ENCODE measurements at places on chromosomes 4 and X.

DNA sequence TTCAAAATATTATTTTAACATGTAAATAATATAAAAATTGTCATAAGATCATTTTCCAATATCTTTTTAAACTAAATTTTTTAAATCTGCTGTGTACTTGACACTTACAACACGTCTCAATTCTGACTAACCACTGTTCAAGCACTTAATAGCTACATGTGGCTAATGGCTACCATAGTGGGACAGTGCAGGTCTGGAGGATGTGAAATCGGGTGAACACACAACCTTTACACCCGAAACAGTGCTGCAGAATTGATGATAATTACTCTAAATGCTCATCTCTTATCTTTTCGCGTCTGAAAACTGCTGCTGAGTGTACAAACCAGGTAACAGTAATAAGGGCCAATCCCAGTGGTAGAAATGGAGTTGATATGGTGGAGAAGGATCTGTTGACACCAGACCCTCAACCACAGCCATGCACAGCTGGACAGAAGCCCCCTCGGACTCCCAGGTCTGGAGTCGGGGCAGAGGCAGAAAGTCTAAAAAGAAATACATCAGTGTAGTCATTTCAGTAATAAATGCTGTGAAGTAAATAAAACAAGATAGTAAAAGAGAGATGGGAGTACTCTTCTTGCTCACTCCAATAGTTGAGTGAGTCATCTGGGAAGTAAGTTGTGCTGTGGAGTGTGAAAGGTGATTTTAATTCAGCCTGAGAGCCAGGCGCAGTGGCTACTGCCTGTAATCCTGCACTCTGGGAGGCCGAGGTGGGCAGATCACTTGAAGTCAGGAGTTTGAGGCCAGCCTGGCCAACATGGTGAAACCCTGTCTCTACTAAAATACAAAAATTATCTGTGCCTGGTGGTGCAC, 150.0 kb downstream of the CBR4 start:
- no peaks in the 10 kb centered on the region for H3K4me1 ChIP-seq
- H3K36me3 ChIP-seq, result no peaks in the 10 kb centered on the region
- H3K27me3 ChIP-seq, result no peaks in the 10 kb centered on the region
- H3K27ac ChIP-seq, result no peak overlapping the region
- DNase-seq, result no peak
- H3K4me3 ChIP-seq, result no peak overlapping the region

DNA sequence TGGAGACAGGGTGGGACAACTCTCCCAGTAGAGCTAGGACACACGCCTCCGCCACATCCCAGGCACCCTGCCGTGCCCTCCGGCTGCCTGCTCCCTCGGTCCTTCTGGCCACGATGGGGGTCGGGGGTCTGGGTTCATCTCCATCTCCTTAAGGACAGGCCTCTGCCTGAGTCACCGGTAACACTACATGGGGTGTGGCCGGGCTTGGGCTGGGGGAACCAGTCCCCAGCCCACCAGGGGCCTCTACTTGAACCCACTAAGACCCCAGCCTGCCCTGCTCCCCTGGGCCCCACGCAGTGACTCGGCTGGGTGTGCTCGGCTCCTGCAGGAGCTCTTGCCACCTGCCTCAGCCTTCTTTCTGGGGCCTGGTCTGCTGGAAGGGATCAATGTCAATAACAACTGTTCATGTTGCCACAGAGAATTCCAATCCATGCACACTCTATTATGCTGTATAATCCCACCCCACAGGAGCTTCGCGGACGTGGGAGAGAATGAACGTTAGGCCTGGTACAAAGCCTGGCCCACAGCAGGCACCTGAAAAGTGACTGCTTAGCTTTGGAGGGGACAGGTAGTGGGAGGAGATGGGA, 177.7 kb upstream of the PSAPL1 start:
- no peaks in the 10 kb centered on the region for H3K36me3 ChIP-seq
- no peaks in the 10 kb centered on the region for H3K4me1 ChIP-seq
- H3K27me3 ChIP-seq, result no peaks in the 10 kb centered on the region
- no peak overlapping the region for H3K27ac ChIP-seq

- no peaks in the 10 kb centered on the region for H3K27me3 ChIP-seq
- no peaks in the 10 kb centered on the region for H3K4me1 ChIP-seq
- no peaks in the 10 kb centered on the region for H3K36me3 ChIP-seq
- H3K27ac ChIP-seq, result no peak overlapping the region
Observed at GRCh38 chrX:56784666-56785065, 55.6 kb downstream of the NBDY start.

DNA sequence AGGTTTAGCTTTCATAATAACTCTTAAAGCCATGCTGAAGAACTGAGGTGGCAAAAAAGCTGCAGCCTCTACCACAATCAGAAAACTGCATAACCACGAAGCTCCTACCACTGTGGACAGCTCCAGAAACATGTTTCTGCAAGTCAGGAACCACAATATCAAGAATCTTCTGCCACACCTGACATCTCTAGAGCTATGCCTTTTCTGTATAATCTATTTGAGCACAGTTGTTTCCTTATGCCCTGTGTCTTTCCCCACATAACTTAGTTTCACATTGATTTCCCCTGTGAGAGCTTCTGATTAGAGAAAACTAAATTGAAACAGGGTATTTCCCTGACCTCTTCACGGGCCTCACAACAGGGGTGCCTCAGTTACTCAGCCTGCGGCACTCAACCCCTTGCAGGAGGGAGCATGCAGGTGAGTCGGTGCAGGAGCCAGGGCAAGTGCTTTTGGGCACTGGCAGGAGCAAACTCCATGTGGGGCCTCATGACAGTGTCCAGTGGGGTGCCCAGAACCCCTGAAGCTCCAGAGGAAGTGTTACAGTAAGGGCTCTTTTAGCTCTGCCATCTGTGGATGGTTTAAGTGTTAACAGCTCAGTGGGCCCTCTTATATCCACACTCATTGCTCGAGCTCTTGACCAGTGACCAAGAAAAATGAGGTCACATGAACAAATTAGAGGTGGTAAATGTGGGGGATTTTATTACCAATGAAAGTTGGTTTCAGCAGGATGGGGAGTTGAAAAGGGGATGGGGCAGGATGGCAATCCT, 132.8 kb upstream of the BMP3 start:
- no peaks in the 10 kb centered on the region for H3K4me1 ChIP-seq
- H3K4me3 ChIP-seq, result no peak overlapping the region
- H3K27ac ChIP-seq, result no peak overlapping the region
- no peaks in the 10 kb centered on the region for H3K36me3 ChIP-seq
- DNase-seq, result no peak
- no peaks in the 10 kb centered on the region for H3K27me3 ChIP-seq

DNA sequence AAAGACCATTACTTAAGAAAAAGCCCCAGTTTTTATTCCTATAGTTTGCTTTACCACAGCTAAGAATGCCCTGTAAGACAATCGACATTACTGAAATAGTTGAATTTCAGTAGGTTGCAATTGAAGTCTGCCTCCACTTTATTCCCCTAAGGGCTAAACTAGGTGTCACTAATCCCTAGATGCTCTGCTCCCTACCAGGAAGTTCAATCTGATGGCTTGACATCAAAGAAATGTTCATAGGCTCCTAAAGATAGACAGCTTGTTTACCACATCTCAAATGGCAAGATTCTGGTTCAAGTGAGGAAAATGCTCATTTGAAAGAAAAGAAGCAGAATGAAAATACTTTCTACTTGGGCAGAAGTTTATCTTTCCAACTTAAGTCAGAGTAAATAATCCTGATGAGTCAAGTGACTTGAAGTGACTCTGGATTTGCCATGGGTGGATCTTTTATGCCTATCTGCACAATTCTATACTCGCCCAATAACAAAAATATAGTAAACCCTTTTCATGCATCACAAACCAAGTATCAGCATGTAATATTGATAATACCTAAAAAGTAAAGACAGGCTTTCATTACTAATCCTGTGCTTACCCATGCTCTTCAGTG, 117.2 kb downstream of the SH3RF1 start:
- H3K36me3 ChIP-seq, result peaks cover 38% of the 10 kb centered on the region
- H3K27me3 ChIP-seq, result no peaks in the 10 kb centered on the region
- H3K4me1 ChIP-seq, result no peaks in the 10 kb centered on the region

- H3K36me3 ChIP-seq, result no peaks in the 10 kb centered on the region
- no peak for DNase-seq
- no peaks in the 10 kb centered on the region for H3K27me3 ChIP-seq
- H3K27ac ChIP-seq, result no peak overlapping the region
- no peak overlapping the region for H3K4me3 ChIP-seq
Observed at GRCh38 chr4:81526706-81527105, 55.0 kb upstream of the RASGEF1B start.
